AG09309 (cell line): ENCODE measurements at places on chromosomes 16 and 17.

- DNase-seq: no peak
These were observed 18.6 kb downstream of the RAB11FIP3 start for GRCh38 chr16:444027-444426.

- DNase-seq: peak; percentile 75
These were observed 132.4 kb upstream of the CHMP6 start for GRCh38 chr17:80859002-80859941.

DNA sequence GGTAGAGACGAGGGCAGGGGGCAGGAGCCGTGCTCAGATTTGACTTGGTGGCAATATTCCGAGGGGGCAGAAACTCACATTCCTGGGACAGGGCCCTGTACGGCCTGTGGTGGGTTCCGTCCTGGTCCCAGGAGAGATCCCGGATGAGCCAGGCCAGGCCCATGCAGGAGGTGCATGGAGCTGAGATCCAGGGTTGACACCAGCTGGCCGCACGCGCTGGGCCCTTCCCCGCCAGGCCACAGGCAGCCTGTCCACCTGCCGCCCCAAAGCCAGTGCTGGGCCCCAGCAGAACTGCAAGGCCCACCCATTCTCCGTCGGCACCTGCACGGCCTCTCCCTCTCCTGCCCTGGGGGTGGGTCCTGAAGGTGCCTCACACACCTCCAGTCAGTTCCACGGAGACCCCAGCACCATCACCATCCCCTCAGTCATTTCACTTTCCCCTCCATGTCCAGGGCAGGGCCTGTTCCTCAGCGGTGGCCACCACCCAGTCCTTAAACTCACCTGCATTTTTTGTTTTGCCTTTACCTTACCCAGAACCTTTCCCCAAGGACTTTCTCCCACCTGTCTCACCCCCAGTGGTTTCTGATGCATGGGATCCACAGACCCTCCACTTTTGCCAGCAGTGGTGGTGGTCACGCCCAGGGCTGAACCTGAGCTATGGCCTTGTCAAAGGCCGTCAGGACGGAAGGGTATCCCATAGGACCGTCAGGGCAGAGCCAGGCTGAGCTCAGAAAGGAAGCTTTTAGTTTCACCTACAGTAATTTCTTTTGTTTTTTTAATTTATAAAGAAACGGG is 25.1 kb upstream of the CDH15 start:
- no peak for DNase-seq

DNA sequence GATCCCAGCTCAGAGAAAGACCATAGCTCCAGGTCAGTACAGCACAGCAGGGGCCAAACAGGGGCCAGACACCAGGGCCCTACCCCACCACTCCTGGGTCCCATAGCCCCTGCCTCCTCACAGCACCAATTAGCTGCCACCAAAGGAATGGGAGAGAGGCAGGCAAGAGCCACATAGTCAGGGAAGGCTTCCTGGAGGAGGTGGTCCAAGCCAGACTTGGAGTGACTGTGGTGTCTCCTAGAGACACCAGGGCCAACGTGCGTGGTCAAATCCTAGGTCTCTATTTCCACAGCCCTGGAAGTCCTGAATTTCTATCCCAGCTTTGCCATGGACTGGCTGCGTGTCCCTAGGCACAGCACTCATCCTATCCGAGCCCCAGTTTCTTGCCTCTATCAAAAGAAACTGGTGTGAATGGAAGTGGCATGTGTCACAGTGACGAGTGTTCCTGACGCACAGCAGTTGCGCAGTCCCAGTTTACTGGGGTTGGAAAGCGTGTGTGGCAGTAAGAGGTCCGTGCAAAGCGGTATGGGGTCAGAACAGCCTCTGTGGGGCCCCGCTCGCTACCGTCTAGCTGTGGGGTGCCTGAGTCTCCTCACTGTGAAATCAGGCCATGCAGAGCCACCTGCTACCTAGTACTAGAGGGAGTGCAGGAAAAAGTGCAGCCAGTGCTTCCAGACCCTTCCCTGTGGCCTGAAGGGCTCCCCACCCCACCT is 23.5 kb downstream of the KCNJ12 start:
- DNase-seq: no peak

DNA sequence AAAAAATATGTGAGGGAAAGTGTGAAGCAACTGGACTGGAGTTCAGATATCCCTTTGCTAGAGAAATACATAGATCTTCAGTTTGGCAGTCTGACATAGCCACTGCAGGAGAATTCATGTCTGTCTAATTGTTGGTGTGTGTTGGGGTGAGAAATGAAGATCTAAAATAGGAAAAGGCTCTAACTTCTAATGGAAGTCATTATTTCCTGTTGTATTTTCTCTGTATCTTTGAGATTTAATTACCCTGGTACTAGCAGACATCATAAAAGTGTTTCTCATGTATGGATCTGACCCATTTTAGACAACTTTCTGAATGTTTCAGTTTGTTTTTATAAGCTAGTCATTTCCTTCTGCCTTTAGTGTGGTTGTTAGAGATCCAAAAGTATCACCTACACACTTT is 128.3 kb downstream of the NLK start:
- no peak for DNase-seq

- DNase-seq: no peak
These were observed 11.4 kb downstream of the TBX21 start for GRCh38 chr17:47744168-47745036.

DNA sequence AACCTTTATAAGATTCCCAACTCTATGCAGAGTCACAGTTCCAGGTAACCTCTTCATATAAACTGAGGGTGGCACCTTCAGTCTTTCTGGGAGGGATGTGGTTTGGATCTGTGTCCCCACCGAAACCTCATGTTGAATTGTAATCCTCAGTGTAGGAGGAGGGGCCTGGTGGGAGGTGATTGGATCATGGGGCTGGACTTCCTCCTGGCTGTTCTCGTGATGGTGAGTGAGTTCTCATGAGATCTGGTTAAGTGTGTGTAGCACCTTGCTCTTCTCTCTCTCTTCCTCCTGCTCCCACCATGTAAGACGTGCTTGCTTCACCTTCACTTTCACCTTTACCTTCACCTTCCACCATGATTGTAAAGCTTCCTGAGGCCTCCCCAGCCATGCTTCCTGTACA is 30.5 kb downstream of the HS3ST2 start:
- no peak for DNase-seq

DNA sequence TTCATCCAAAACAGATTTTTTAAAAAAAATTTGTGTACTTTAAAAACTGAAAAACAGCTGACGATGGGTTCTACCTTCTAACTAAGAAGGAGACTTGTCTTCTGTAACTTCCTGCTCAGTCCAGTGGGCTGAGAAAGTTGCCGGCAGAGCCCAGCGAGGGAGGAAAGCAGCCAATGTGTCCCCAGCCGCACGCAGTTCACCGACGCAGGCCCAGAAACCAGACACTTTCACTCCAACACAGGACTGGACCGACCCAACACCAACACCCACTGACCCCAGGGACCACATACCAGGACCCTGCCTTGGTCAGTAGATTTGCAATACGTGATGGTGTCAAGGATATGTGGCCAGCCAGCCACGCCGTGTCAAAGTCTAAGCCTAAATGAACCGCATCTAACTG is 25.6 kb downstream of the TRAP1 start:
- DNase-seq: no peak

GRCh38 chr17:48037838-48038323 is 284 bp upstream of the COPZ2 start:
- DNase-seq: no peak

- DNase-seq: peak; percentile 25
These were observed 540 bp upstream of the ACLY start for GRCh38 chr17:41919165-41919817.

DNA sequence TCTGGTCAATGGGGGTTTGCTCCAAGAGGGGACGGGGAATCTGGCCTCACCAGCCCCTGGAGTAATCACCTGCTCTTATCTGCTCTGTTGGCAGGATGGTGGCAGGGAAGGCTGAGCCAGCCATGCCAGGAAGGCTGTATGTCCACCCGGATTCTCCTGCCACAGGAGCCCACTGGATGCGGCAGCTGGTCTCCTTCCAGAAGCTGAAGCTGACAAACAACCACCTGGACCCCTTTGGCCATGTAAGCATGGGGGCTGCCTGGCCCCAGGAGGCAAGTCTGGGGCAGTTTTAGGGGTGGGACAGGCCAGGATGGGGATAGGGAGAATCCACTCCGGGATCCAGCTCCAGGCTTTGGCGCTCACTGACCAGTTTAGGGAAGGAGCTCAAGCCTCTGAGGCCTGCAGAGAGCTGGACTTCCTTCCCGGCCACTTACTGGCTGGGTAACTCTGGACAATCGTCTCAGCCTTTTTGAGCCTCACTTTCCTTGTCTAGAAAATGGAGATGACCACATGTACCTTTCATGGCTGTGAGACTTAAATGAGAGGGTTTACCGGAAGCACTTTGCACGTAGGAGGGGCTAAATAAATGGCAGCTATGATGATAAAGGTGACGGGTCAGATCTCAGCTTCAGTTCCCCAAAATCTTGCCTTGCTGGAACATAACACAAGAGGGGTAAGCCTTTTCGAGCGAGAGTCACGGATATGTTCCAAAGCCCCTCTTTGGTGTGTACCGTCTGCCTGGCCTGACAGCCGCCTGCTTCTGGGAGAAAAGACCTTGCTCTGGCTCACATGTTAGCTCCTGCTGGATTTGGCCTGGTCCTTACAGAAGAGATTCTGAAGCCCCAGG is 15.4 kb downstream of the TBX4 start:
- DNase-seq: no peak

- no peak for DNase-seq
These were observed 9.4 kb upstream of the CEP20 start for GRCh38 chr16:15897834-15898254.

- DNase-seq: no peak
These were observed 27.1 kb downstream of the PMP22 start for GRCh38 chr17:15238057-15238456.

GRCh38 chr17:74882517-74883240 is 9.9 kb upstream of the FDXR start:
- no peak for DNase-seq

- no peak for DNase-seq
These were observed 32.5 kb upstream of the CLEC3A start for GRCh38 chr16:77989846-77990245.

GRCh38 chr17:40819528-40820125 is 2.8 kb downstream of the KRT10 start:
- no peak for DNase-seq
